LHCN-M2 (cell line): ENCODE measurements at places on chromosomes 2 and 18. TPM values are rescaled to one million over a fixed set of nuclear protein-coding genes. Genes with fewer than 3 reads are reported as not detected.

The STARD6 gene
- total RNA-seq: not detected in 2 replicates

The COLEC12 gene
- total RNA-seq: 0.32 and 1.1 TPM in 2 replicates

The CAVIN2 gene
- 388 and 506 TPM in 2 replicates for total RNA-seq

The SLC40A1 gene
- total RNA-seq: 7.1 and 7.6 TPM in 2 replicates

The LAMA1 gene
- 1.4 TPM in 2 replicates for total RNA-seq

The ALPG gene
- not detected in 2 replicates for total RNA-seq

The CRACDL gene
- not detected in 2 replicates for total RNA-seq

The CDK5R2 gene
- total RNA-seq: 0.17 and 0.38 TPM in 2 replicates

The PSMA8 gene
- total RNA-seq: not detected in 2 replicates

The SNED1 gene
- 35.5 and 53.1 TPM in 2 replicates for total RNA-seq

The ABHD3 gene
- 6.2 and 8.6 TPM in 2 replicates for total RNA-seq

The MAL gene
- not detected in 2 replicates for total RNA-seq

The NOSTRIN gene
- total RNA-seq: not detected in 2 replicates

The IMPACT gene
- total RNA-seq: 36.1 and 38.8 TPM in 2 replicates

The CRYBA2 gene
- total RNA-seq: not detected in 2 replicates

The CHST9 gene
- not detected in 2 replicates for total RNA-seq

The EIPR1 gene
- total RNA-seq: 54.8 and 77.5 TPM in 2 replicates

The KCNG2 gene
- 0.06 and 0.13 TPM in 2 replicates for total RNA-seq

The NYAP2 gene
- not detected in 2 replicates for total RNA-seq

The SLC19A3 gene
- total RNA-seq: 0.17 and 0.26 TPM in 2 replicates

The GPR39 gene
- 2.6 and 3.8 TPM in 2 replicates for total RNA-seq

The HK2 gene
- 8.5 and 9.8 TPM in 2 replicates for total RNA-seq

The GPR45 gene
- not detected in 2 replicates for total RNA-seq

The WNT6 gene
- 0.23 TPM in 1 of 2 replicates, not detected in the other for total RNA-seq

The TXNL4A gene
- total RNA-seq: 56.1 and 58.5 TPM in 2 replicates

The MOGAT1 gene
- not detected in 2 replicates for total RNA-seq

The EHBP1 gene
- total RNA-seq: 39.6 and 56.7 TPM in 2 replicates

The ATP8B1 gene
- 5.6 and 8.5 TPM in 2 replicates for total RNA-seq

The ERFE gene
- total RNA-seq: 24.2 and 25.6 TPM in 2 replicates
